Panc1 (cell line): ENCODE measurements at places on chromosomes 5 and 9.

DNA sequence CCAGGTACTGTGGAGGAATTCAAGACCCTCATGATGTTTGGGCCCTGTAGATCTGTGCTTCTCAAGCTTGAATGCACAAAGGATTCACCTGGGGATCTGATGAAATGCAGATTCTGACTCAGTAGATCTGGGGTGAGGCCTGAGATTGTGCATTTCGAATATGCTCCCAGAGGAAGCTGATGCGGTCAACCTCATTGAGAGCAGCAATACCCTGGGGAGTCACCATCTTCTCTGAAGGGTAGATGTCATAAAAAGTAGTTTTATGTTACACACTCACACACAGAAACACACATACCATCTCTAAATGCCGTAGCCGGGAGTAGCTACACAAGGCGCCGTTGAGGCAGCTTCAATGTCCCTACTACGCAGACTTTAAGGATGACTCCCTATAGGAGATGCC is 55.8 kb upstream of the CPEB4 start:
- DNase-seq, result no peak

DNA sequence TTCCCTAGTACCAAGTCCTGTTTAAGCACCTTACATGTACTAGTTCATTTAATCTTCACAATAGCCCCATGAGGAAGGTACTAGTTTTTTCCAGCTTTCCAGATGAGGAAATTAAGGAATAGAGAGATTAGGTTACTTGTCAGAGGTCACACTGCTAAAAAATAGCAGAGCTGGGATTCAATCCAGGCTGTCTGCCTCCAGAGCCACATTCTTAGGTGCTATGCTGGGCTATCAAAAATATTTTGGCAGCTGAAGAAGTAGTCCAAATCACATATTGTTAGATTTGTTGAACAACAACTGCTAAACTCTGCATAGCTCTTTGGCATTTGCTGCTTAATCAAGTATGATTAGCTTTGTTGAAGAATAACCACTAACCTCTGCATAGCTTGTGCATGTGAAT is 591.5 kb upstream of the KLF4 start:
- no peak for DNase-seq

DNA sequence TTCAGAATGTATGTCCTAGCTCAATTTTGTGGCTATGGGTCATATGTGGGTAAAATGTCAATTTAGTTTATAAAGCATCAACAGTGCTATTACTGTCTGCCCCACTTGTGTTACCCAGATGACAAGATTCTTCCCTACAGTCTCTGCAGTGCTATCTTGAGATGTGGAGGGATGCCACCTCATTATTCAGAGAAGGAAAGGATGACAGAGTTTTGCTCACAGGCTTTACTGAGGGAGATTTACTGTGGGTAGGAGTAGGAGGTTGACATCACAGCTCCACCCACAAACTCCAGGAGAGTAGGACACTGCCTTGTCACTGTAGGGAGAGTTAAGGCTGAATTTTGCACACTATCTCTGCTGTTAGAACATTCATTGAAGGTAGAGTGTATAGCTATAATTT is 359.3 kb downstream of the HTR1A start:
- no peak for DNase-seq

DNA sequence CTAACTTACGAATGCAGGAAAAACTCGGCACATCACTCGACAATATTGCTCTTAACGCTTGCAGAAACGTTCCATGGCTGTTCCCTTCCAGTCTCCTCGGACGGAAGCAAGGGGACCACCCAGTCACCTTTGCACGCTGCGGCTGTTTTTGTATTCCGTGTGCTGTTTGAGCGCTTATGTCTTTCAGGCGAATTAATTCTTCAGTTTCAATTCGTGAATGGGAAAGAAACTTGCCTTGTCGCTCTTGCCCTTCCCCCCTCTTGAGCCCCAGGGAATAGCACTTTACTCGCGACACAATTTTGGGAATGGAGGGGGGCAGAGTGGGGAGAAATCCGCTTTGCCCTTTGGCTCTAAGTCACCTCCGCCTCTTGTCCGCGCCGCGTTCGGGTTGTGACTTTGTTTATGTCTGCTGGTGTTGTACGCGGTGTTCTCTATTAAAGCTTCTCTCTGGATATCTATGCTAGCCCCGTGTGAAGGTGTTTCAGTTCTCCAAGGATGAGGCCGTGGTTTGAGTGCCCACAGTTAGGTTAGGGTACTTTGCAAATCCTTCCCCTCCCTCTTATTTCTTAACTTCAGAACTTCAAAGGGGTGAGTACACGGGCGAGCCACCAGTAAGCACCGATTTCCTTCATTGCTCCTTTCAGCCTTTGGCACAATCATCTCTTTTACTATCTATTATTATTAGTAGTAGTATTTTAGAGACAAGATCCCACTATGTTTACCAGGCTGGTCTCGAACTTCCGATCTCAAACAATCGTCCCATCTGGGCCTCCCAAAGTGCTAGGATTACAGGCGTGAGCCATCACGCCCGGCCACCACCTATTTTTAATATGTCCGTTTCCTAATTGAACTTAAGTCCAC is 2.7 kb downstream of the FOXB2 start:
- DNase-seq, result no peak

- no peak for DNase-seq
These were observed 801.5 kb upstream of the DMAC1 start for GRCh38 chr9:8600914-8601680.

GRCh38 chr5:115894342-115894741 is 52.6 kb downstream of the AP3S1 start:
- no peak for DNase-seq

DNA sequence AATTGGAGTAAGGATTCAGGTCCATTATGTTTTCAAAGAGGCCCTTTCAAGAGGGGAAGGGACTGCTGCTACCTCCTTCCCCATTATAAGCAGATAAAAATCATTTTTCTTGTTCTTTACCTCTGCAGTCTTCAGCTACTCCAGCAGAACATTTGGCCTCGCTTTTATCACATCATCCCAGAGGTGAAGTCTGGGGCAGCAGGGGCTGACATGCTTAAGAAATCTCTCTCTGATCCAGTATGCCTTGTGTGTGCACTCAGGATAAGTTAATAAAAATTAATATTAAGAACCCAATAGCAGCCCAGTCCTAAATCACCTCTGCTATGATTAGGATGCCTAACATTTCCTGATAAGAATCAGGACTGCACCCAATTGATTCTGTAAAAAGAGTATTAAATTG is 306.9 kb upstream of the NREP start:
- no peak for DNase-seq

GRCh38 chr5:134175921-134176510 is 734 bp downstream of the SKP1 start:
- DNase-seq, result no peak

- no peak for DNase-seq
These were observed 9.5 kb downstream of the BARX1 start for GRCh38 chr9:93945400-93946337.

GRCh38 chr9:12141422-12141821 is 551.8 kb upstream of the TYRP1 start:
- no peak for DNase-seq

DNA sequence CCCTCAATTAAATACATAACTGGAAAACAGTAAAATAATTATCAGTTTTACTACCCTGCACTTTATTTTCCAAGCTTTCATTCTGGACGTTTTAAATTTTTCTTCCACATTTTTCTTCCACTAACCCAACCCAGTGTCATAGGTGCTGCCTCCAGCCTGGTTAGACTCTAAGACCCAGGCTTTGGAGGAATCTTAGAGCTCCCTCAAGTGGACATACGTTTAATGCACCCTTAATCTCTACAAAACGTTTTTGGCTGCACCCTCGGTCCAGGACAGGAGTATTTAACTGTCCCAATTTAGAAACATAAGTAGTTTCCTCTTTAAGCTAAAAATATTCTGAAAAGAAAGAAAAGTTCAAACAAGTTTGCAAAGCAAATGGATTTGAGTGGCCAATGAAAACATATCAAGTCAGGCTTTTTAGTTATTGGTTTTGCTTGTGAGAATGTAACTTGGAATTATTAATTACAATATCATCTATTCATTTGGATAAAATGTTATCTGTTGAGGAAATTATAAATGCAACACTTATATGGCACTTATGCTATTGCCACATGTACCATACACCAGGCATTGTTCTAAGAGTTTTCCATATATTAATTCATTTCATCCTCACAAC is 38.9 kb downstream of the CDH6 start:
- DNase-seq, result peak; percentile 47

GRCh38 chr5:27906931-27907601 is 868.7 kb upstream of the CDH9 start:
- peak; percentile 35 for DNase-seq

DNA sequence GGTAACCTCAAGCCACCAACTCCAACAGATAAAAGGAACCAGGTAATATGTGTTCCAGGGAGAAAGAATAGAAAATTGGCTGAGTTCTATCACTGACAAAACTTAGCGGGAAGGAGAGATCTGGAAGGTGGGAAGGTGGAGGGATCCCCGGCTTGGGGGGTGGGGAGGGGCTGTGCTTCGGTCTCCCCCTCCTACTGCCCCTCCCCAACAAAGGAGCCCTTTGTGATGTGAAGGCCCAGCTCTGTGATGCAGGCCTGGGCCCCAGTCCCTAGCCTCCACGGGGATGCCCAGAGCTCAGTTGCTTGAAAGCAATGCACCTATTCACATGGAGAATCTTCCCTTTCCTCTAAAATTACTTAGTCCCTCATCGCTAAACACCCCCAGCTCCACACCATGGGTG is 4.4 kb upstream of the ZNF484 start:
- no peak for DNase-seq

DNA sequence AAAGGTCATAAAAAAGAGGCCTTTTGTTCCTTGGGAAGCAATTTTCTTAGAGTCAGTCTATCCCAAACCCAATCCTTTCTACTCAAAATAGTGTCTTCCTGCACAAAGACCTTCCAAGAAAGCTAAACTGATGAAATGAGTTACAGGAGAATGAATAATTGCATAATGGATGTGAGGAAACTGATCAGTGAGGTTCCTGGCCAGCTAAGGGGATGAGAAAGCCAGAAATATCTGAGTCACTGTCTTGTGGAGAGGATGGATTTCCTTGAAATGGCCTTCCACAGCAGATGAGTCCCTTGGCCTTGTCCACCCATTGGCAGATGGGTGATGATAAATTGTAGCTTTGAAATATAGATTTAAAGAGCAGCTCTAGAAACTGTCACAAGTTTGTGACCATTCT is 756.1 kb downstream of the DNAH5 start:
- DNase-seq, result no peak

- no peak for DNase-seq
These were observed 141.1 kb downstream of the ENC1 start for GRCh38 chr5:74499256-74500050.

- no peak for DNase-seq
These were observed 28.2 kb downstream of the SARDH start for GRCh38 chr9:133709691-133710571.

DNA sequence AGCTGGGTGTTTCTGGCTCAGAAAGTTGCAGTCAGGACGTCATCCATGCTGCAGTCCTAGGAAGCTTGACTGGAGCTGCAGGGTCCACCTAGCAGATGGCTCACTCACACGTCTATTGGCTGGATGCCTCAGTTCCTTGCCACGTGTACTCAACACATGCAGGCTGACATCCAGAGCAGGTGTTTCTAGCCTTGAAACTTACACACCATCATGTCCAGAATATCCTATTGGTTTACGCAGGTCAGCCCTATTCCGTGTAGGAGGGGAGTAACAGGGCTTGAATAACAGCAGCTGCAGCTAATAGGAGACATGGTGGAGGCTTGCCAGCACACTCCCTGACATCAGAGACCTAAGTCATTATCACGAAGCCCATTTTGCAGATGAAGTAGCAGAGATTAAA is 473.5 kb downstream of the ACTL7B start:
- no peak for DNase-seq

DNA sequence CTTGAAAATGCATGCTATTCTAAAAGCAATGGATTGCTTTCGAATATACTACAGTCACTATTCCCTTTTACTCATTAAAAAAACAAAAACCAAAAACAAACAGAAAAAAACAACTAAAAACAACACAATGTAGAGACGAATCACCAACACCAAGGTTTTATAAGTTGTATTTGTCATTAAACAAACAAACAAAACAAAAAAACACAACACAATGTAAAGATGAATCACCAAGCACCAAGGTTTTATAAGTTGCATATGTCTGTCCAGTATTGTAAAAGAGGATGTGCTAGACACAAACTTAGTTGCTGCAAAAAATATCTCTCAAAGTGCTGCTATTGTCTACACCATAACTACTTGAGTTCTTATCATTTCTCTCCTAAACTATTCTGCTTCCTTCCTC is 1269.2 kb downstream of the EFNA5 start:
- DNase-seq, result peak; percentile 76

DNA sequence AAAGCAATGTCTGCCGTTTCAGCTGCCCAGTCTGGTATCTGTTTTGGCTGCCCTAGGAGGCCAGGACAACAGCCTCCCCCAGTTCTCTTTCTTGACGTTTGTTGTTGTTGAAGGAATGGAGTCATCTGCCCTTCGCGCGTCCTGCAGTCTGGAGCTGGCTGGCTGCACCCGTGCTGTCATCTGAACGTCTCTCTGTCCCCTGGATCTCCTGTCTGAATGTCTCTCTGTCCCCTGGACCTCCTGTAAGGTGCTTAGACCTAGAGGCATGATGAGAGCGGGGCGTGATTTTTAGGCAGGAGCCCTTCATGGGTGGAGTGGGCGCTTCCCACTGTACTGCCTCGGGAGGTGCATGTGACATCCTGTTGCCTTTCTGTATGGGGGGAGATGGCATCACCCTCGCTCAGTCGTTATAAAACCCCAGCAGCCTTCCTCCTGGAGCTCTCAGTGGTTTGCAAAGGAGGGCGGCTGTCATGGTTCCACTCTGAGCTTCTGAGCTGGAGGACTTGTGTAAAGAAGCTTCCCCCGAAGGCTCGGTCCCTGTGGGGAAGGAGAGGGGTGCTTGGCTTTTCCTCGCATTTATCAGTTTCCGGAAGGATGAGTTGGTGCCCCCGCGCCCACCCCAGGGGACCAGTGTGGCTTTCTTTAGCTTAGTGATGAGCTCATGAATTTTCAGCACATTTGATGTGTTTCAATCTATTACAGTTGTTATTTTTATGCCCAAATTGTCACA is 49.8 kb upstream of the OLFM1 start:
- DNase-seq, result no peak

DNA sequence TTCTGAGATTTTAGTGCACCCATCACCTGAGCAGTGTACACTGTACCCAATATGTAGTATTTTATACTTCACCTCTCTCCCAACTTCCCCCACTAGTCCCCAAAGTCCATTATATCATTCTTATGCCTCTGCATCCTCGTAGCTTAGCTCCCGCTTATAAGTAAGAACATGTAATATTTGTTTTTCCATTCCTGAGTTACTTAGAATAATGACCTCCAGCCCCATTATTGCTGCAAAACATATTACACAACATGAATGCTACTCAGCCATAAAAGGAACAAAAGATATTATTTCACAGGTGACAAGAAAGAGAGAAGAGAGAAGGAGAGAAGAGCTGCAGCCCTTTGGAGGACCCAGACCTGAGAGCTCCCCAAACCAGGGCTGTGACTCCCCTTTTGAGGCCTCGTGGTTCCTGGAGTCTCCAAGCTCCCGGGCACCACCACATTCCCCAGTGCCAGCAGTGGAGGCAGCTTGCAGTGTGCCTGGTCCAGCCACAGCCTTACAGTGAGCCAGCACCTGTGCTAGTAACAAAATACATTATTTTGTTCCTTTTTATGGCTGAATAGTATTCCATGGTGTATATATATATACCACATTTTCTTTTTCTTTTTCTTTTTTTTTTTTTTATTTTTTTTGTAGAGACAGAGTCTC is 194.5 kb upstream of the DAB2 start:
- no peak for DNase-seq
